ENCODE measurements at places on chromosomes 6 and 20.

DNA sequence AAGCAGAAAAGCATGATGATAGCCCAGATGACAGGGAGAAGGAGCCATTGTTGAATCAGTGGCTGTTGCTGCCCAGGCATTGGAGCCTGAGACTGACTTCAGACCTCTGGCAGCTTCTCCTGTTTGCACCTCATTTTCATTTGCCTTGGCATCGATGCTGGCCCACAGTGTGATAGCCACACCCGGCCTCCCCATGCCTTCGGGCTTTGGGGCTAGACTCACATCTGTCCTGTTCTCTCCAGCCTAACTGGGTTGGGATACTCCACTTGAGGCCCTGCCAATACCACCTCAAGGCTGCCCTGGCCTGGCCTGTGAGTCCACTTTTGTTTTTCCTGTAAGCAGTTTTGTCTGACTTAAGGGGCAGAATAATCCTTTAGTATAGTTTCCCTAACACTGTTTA lies 140.4 kb downstream of the UST start:
- DNase-seq: no peak

DNA sequence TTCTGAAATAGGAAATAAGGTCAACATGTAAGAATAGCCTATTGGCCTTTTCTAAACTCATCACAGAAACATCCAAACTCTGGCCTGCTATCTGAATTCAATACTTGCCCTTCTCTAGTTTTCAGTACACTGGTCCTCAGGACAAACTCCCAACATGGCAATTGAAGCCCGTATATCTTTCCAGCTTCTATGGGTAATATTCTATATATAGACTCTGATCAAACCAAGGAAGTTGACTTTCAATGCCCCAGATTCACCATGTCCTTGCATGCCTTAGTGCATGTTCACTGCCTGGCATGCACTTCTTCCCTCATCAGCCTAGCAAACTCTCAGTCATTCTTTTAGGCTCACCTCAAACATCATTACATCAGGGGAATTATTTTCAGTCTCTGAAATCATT lies 73.2 kb downstream of the RSPO3 start:
- DNase-seq: no peak

DNA sequence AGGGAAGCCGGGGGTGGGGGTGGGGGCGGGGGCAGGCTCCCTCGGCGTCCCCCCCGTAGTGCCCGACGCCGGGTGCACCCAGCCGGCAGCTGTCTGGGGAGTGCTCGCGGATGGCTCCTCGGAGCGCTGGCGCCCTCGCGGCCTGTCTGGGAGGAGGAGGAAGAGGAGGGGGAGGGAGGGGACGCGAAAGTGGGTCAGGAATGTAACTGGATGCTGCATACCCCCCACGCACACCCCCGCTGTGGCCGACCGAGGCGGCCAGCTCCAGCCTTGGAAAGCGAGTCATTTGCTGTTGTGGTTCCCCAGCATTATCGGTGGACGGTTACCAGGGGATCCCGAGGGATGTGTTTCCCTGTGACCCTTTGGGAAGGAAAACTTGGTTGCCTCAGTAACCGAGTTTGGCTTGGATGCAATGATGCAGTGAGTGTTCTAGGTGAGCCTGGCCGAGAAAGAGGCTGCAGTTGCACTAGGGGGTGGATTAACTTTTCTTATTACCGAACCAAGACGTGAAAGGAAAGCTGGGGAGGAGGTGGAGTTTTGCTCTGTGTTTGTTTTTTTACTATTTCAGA lies 55.2 kb upstream of the RREB1 start:
- peak; percentile 63 for DNase-seq

GRCh38 chr20:4017051-4017712 lies 1.8 kb upstream of the RNF24 start:
- no peak for DNase-seq

DNA sequence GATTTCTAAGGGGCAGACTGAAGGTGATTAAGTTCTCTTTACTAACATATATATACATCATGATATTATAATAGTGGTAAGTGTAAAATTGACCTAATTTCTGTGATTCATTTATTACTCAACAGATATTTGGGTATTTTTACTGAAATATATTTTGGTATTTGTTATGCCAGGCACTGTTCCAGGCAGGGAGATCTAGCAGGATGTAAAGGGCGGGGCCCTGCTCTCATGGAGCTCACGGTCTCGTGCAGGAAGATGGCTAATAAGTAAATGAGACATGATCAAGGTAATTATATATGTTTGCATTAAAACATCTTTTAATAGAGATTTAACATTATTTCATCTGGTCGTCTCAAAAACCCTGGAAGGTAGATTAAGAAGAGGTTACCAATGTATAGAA lies 27.7 kb downstream of the FAM50B start:
- DNase-seq: no peak

- DNase-seq: no peak
Measured at GRCh38 chr6:22302838-22303237, 6.0 kb upstream of the PRL start.

- DNase-seq: no peak
Measured at GRCh38 chr6:111829998-111830397, 43.3 kb downstream of the FYN start.

- DNase-seq: no peak
Measured at GRCh38 chr6:122696853-122697252, 82.7 kb upstream of the FABP7 start.

GRCh38 chr6:160349020-160349441 lies 853 bp downstream of the SLC22A3 start:
- DNase-seq: no peak

GRCh38 chr6:34423254-34423653 lies 2.6 kb downstream of the RPS10 start:
- DNase-seq: no peak

DNA sequence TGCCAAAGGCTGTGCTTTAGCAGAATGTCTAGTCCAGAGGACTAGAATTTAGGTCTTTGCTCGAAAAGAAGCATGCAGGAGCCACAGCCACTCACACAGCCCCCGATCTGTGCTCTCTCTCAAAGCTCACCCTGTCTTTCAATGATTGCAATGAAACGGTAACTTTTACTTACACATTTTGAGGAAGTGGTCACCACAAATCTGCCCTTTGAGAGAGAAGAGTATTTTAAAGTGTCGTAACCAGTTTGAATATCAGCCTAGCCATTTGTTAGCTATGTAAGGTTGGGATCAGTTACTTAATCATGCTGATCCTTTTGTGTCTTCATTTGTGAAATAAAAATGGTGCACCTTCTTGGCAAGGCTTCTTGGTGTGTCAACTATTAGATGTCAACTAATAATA lies 209.0 kb downstream of the TFAP2A start:
- DNase-seq: no peak

- no peak for DNase-seq
Measured at GRCh38 chr20:25056690-25057233, 1.2 kb downstream of the ACSS1 start.

DNA sequence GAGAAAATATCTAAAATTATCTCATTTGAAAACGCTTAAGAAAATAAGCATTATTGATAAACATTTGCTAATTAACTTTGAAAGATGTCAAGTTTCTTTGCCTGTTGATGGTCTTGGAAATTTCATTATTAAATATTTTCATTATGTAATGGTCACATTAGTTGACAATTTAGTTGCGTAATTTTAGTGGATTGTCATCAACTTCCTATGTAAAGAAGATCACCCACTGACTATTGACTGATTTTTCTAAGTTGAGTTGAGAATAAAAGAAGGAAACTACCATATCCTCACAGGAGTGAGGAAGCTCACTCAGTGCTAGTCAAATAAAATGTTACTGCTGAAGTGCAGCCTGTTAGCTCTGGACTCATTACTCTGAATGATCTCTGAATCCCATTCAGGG lies 79.9 kb upstream of the LY86 start:
- no peak for DNase-seq

DNA sequence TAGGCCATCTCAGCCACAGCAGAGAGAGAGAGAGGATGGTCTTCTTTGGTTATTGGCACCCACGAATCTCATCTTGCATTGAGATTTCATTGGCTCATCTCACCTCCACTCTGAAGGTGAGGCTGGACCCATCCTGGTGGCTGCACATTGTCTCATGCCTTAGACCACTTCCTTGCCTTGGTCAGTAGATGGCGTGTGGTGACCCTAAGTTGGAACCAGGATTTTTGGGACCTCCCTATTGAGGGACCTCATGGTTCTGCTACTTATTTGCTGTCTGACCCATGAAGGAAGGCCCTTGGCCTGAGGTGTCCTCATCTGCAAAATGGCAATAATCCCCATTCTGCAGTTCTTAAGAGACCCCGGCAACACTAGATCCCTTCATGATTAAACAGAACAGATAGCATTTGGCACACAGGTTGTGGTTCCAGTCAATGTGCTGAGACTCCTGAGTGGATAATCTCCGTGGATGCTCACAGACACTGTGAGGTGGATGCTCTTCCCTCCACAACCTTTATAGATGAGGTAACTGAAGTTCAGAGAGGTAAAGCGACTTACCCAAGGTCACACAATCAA lies 21.5 kb upstream of the AAR2 start:
- no peak for DNase-seq

Measured in Peyer's patch (tissue), 4 donors.